ENCODE measurements at places on chromosomes 4 and X. TPM values are rescaled to one million over a fixed set of nuclear protein-coding genes. Genes with fewer than 3 reads are reported as not detected.

CT45A7 gene
- total RNA-seq, result not detected

YIPF7 gene
- not detected for total RNA-seq

MOSPD2 gene
- 9.7 TPM for total RNA-seq

IQSEC2 gene
- total RNA-seq, result 38.7 TPM
